ENCODE measurements at places on chromosomes 6 and 20.

GRCh38 chr6:136362421-136363356 lies 73.0 kb upstream of the BCLAF1 start:
- no peak for DNase-seq

GRCh38 chr6:123306334-123306733 lies 310.3 kb downstream of the CLVS2 start:
- no peak for DNase-seq

DNA sequence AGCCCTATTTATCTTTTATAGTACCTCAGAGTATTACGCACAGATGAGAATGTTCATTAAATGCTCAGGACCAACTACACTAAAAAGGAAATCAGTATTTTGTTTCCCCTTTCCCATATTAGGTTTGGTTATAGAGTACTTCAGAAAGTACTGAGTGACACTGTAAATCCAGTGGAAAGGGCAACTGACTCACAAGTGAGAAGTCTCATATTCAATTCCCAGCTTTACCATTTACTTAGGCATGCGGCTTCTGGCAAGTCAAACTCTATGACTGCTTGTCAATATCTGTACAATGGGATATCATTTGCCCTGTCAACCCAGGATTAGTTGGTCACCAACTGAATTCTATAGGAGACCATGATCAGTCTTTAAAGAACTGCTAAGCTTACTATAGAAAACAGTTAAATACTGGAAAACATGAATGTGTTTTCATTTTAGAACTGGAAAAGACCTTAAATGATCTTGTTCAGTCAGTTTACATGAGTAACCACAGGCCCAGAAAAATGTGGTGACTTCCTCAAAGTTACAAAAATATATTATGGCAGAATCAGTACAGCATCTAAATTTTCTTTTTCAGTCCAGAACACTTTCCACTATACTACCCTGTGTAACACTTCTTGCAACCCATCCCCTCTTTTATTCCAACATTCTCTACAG lies 3.6 kb downstream of the MAP3K7 start:
- DNase-seq, result no peak

- no peak for DNase-seq
Observed at GRCh38 chr6:140566781-140567277, 1192.4 kb upstream of the CITED2 start.

DNA sequence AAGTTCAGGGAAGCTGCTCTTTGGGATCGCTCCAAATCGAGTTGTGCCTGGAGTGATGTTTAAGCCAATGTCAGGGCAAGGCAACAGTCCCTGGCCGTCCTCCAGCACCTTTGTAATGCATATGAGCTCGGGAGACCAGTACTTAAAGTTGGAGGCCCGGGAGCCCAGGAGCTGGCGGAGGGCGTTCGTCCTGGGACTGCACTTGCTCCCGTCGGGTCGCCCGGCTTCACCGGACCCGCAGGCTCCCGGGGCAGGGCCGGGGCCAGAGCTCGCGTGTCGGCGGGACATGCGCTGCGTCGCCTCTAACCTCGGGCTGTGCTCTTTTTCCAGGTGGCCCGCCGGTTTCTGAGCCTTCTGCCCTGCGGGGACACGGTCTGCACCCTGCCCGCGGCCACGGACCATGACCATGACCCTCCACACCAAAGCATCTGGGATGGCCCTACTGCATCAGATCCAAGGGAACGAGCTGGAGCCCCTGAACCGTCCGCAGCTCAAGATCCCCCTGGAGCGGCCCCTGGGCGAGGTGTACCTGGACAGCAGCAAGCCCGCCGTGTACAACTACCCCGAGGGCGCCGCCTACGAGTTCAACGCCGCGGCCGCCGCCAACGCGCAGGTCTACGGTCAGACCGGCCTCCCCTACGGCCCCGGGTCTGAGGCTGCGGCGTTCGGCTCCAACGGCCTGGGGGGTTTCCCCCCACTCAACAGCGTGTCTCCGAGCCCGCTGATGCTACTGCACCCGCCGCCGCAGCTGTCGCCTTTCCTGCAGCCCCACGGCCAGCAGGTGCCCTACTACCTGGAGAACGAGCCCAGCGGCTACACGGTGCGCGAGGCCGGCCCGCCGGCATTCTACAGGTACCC lies at the start of gene ESR1:
ESR1 (plus strand) TSS at position 170 of the 858 bp plus-strand sequence; CDS start at position 401, 231 bp downstream.
- DNase-seq, result no peak

DNA sequence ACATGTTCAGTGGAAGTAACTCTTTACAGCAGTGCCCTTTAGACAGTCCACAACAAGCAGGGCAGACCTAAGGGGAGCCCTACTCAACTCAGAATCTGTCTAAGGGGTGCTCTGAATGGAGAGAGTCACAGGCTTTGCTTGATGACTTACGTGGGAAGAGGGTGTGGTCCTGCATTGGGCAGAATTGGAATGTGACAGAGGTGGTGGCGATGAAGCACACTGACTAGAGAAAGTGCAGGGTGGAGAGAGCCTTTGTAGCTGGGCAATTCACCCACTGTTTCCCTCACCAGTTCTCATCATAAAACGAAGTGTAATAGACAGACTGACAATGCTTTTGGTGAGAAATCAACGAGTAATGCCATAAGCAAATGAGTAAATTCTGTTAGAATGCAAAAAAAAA lies 11.2 kb downstream of the TP53INP2 start:
- DNase-seq, result peak; percentile 45

GRCh38 chr6:13870214-13870830 lies 54.4 kb upstream of the RNF182 start:
- no peak for DNase-seq

GRCh38 chr6:75893776-75894152 lies 144.7 kb downstream of the MYO6 start:
- DNase-seq, result no peak
